ENCODE measurements at places on chromosomes 3 and 15.

- DNase-seq = no peak
These were observed 45.4 kb upstream of the DLG1 start for GRCh38 chr3:197343656-197344408.

DNA sequence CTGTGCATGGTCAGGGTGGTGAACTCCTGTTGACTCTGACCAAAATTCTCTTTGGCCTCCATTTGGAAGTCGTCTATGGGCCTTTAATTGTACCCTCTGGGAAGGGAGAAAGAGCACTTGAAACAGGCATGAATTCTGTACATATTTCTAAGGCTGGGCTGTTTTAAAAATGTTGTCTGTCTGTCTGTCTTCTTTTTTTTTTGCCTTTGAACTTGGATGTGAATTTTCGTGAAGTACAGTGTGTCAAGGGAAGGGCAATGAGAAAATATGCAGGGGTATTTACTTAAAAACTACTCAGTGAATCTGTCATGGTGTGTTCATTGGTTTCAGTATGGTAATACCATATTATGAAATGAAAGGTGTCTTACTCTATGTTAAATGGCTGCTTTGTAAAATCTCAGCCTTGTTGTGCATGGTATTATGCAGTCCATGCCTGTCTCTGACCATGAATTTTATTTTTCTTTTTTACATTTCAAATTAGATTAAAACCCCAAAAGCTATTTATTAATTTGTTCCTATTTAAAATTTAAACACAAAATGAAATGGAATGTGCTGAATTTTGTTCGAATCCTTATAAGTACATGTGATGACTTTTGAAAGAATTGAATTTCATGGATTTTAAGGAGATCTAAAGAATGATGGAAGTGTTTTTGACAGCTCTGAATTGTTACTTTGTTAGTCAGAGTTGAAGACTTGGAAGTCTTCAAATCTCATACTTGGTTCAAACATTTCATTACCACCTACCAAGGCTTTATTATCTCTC is 51.1 kb downstream of the RARB start:
- no peak for DNase-seq

DNA sequence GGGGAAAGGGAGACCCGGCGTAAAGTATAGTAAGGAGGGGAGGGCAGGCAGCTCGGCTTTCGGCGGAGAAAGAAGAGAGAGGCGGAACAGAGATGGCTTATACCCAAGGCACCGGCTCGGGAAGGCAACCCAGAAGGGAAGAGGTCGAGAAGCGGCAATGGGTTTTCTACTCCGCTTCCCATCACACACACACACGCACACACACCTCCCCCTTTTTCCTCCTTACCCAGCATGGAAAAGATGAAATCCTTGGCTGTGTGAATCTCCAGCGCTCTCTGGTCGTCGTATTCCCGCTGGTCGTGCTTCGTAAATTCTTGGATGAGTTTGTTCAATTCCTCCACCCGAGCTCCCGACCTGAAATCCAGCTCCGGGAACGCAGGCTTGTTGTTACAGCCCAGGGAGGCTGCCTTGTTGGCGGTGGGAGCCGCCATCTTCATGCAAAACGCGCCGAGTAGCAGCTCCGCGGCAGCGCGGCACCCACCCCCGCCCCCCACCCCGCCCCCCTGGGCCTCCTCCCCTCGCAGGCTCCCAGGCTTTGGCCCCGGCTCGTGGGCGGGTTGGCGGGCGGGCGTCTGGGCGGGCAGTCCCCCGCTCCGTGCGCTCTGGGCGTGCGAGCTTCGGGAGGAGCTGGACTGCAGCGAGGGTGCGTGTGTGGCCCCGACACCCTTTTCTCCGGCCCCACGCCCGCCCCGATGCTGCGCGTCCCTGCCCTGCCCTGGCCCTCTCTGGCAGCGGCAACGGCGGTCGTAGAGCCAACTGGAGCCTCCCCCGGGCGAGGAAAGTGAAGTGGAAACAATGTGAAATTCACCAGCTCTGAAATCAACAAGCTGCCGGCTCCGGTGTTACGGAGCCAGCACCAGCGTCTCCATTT is at the start of gene MB21D2:
TSS of gene MB21D2 (minus strand) at position 453 of the 871 bp plus-strand sequence. CDS start at position 437, 16 bp downstream.
- DNase-seq = peak; percentile 72

GRCh38 chr3:107752202-107752990 is 229.6 kb downstream of the BBX start:
- no peak for DNase-seq

- DNase-seq = no peak
These were observed 297.6 kb downstream of the TBC1D5 start for GRCh38 chr3:17444865-17445264.

DNA sequence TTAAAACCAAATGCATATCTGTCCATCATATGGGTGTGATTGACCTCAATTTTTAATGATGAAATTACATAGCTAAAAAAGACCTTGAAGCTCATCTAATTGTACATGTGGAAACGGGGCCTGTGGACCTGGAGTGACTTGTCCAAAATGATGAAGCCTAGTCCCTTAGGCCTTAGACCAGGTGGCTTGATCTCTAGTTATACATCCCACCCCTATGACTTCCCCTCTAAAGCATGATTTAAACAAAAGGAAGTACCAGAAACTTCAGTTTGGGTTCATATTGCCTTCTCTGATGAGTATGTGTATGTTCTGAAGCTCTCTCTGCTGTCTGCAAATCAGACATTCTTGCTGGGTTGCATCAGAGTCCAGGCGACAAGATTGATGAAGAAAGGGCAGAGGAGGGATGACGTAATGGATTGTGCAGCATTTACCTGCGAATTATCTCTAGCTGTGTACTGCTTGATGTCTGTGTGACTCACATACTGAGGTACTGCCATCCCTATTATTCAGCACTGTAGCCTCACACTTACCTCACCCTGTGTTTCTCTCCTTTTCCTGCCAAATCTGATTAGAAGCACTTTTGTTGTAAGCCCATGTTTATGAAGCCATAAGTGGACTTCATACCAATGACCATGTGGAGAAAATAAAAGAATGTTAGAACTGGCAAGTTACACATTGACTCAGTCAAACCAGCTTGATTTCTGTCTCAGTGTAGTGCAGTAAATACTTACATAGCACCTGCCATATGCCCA is 111.5 kb downstream of the FILIP1L start:
- no peak for DNase-seq

GRCh38 chr15:60609721-60610320 is 130.9 kb upstream of the ICE2 start:
- no peak for DNase-seq

DNA sequence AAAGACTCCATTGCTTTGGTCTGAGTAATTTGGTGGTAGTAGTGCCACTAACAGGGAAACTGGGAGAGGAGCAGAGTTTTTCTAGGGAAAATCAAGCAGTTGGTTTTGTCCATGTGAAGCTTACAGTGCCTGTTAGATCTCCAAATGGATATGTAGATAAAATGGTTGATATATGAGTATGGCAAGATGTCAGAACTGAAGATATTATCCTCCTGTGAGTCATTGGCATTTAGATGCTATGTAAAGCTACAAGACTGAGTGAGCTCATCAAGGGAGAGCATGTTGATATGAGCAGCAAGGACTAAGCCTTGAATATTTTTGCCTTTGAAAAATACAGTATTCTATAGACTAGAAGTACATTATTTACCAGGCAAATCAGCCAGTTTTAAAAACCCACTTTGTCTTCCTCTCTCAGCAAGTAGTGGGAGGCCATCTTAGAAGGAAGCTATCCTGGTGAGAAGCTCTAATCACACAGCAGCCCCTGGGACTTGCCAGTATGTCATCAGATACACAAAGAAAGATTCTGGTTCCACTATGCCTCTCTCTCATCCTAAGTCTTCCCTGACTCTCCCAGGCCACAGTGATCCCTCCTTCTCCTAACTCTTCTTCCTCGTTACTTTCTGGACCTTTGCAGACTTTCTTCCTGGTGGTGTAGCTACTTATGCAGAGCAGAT is 77.4 kb upstream of the ANKRD28 start:
- DNase-seq = no peak

DNA sequence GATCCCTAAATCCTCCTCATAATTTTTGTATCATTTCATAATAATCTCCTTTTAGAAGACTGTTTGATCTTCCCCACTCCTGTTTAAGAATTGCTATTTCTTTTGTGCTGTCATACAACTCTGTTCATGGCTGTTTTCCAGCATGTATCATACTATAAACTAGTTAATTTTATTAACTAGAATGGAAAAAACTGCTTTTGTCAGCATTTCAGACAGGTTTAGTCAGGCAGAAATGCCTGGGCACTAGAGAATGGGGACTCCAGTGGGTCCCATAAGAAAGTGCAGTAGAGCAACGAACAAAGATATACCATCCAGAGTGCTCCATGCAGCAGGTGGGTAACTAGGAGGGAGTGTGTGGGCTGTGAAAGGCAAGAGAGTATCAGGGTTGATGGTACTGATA is 523.9 kb downstream of the PLOD2 start:
- no peak for DNase-seq

DNA sequence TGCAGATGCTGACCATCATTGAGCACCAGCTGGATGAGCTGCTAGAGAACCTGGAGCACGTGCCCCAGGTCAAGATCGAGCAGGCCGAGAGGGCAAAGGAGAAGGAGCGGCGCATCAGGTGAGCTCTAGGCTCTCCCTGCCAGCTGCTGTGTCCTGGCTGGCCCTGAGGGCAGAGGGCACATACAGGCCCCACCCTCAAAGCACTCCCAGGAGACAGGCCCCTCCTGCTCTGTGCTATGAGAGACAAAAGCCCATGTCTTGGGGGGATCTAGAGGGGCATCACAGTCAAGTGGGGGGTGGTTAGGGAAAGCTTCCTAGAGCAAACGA is 39.5 kb downstream of the CFAP100 start:
- DNase-seq = peak; percentile 7

DNA sequence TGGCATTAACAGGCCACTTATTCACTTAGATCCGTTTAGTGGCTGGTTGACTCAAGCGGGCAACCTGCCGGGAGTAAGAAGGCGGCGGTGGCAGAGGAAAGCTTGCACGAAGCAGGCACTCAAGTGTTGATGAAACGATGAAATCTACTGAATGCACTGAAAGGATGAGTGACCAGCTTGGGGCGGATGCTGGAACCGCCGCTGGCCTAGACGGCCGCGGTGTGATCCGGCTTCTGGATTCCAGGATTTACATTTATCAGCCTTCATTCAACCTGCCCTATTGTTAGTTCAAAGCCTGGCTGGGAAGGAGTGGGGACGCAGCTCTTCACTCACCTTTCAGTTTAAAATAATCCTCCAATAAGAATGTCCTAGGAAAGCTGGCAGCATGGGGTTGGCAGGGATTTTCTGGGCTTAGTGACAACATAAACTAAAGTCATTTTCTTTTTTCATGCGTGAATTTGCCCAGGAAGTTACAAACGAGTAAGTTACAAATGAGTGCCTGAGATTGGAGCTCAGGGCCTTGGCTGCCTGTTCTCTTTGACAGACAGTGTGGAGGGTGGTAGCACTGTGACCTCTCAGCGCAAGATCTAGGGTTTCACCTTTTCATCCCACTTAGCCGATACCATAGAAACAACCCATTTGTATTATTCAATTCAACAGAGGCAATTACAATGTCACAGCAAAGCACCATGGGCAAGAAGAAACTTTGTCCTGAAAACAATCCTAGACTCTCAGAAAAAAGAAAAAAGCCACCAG is 1.1 kb upstream of the PLCH1 start:
- no peak for DNase-seq
